ENCODE measurements at places on chromosomes 6 and 20.

DNA sequence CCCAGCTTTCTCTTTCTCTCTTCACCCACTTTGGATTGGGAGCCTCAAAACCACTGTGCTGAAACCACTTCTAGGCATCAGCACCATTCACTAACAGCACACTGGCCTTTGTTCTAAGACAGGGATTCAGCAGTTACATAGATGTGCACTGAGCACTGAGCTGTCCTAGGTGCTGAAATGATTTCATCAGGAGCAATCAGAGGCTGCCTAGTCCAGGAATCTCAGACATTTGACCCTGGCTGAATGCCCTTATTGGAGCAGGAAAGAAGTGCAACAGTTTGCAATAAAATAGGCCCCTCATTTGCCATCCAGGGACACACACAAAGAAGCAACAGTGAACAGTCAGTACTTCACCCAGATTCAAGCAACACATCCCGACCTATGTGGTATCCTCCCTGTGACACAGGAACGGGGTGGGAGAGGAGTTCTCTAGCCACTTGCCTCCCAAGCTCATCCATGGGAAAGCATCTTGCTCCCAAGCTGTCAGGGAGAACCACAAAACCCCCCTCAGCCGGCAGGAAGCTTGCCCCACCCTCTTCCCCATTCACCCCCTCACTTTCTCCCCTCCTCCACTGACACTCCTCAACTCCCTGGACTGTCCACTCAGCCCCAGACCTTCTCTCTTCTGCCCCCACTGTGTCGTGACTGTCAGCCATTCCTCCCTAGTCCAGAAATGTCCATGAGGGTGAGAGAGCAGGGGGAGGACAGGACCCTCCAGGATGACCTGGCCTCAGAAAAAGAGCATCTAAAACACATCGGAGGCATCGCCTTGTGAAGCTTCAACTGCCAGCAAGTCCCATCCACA is 304.4 kb downstream of the PREX1 start:
- no peak for DNase-seq

- no peak for DNase-seq
Observed at GRCh38 chr6:14270925-14271788, 153.6 kb downstream of the CD83 start.

- DNase-seq, result no peak
Observed at GRCh38 chr6:108806171-108806570, 42.1 kb upstream of the ARMC2 start.

DNA sequence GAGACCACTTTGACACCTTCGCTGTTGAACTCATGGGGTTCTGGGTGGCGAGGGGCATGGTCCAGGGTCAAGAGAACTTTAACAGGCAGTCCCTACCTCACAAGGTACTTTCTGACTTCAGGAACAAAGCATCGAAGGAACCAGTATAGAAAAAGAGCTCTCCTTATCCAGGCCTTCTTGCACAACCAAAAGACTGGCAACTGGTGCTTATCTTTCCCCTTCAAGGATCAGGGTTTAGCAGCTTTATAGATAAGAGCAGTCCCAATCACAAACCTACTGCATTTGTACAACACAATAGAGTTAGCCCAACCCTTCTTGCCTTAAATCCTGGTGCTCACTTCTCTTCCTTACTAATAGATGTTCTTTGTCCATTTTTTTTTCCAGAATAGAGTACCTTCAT is 116.3 kb downstream of the SNX5 start:
- DNase-seq, result no peak

DNA sequence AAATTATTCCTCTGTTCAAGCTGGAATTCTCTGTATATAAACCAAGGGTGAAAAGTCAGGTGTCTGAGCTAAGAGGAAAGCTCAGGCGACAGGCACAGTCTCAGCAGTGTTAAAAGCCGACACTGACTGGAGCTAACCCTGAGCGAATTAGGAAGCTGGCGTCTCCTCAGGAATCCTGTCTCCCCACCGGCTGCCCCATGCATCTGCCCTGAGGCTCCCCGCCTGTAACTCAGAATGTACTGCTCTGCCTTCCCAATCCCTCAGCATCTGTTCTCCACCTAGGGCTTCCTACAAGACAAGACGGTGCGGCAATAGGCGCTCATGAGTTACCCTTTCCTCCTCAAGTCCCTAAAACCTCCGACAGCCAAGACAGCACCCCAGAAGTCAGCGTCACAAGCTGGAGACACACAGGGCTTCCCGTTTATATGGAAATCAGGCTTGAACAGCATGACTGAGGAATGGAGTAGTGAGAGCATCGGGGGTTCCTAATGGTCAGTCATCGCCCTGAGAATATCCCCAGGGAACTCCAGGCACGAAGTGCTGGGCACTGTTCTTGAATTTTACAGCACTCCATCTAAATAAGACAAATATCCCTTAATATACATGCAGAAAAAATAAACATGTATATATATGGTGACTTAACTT is 33.5 kb downstream of the WDR27 start:
- DNase-seq, result no peak

GRCh38 chr6:127120023-127120786 is 1.7 kb downstream of the RSPO3 start:
- DNase-seq, result no peak

- DNase-seq, result no peak
Observed at GRCh38 chr20:2984956-2985661, 58.3 kb upstream of the GNRH2 start.

DNA sequence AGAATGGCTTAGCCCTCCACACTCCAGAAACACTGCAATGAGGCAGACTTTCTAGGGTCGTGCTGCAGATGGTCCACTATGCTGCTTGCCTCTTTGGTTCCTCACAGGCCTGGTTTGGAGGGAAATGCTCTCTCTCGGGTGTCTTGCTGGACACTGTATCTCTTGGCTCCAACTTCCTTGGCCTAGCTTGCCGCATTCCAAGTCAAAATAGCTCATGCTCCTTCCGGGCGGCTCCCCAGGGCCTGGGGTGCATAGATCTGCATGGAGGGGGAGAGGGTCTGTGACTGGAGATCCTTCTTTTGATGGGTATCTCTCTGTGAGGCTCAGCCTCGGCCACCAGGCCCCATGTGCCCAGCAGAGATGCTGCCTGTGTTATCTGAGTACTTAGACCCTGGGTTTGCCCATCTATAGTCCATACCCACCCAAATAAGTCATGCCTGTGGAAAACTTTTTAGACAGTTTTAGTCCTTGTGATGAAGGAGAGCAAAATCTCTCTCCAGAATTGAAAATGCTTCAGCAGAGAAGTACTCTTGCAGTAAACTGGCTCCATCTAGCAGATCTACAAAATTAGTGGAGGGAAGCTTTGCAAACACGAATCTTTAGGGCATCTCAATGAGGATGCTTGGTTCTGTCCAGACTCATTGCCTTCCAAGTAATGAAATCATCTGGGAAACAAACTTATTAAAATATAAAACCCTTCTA is 264.1 kb upstream of the RIN2 start:
- no peak for DNase-seq

DNA sequence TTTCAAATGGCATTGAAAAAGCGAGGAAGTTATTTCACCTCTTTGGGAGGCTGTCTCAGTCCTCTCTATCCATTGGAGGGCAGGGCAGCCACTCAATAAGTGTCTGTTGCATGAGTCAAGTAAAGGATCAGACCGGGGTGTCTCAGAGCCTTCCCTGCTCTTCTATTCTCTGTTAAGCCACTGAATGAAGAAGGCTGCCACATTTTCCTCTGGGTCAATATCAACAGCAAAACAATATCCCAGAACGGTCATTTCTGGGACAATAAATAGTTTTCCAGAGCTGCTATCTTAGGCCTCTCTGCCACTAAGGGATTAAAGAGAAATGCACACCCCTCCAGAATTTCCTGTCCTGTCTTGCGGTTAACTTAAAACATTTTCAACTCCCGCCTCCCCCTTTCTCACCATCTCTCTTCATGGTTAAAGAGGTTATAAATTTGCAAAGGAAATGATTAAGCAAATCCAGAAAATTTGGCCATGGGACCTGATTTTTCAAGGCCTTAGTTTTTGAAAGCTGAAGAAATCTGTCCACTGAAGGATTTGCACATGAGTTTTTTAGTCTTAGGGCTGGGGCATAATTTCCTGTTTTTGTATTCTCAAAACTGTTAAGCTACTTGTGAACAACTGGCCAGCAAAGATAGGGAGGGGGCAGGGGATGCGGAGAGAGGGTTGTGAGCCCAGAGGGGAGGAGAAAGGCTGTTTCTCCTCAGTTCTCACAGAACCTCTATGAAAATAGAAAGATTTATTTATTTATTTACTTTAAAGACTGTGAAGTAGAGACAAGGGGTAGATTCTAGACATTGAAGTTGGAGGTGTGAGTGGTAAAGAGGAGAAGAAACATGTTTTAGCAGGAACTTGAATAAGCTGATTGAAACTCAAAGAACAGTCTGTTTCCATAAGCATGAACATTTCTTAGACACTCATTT is 135.7 kb downstream of the BCAS1 start:
- DNase-seq, result no peak

GRCh38 chr20:39822667-39823066 is 860.5 kb downstream of the DHX35 start:
- DNase-seq, result no peak

- no peak for DNase-seq
Observed at GRCh38 chr6:43893073-43893472, 123.1 kb downstream of the VEGFA start.

GRCh38 chr6:80464901-80465300 is 358.4 kb downstream of the BCKDHB start:
- no peak for DNase-seq

DNA sequence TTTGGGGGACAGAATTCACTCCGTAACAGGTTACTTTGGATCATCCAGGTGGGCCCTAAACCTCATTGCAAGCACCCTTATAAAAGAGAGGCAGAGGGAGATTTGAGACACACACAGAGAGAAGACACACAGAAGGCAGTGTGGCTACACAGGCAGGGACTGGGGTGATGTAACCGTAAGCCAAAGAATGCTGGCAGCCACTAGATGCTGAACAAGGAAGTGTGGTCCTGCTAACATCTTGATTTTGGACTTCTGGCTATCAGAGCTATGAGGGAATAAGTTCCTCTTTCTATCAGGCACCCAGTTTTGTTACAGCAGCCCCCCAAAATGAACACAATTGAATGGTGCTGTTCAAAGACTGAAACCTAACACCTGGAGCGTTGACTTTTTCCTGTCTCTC is 191.3 kb upstream of the MYLIP start:
- DNase-seq, result no peak

DNA sequence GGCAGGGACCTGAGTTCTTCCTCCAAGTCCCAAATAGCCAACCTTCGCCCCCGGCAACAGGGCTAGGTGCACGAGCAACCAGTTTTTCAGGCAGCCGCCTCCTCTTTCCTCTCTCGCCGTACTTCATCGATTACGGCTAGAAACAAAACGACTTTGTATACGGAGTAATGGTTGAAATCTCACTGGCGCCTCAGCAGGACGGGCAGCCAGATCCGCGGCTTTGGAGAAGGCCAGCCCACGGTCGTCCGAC is 333 bp upstream of the SMIM13 start:
- no peak for DNase-seq

GRCh38 chr6:129671442-129672340 is 38.3 kb downstream of the ARHGAP18 start:
- no peak for DNase-seq

DNA sequence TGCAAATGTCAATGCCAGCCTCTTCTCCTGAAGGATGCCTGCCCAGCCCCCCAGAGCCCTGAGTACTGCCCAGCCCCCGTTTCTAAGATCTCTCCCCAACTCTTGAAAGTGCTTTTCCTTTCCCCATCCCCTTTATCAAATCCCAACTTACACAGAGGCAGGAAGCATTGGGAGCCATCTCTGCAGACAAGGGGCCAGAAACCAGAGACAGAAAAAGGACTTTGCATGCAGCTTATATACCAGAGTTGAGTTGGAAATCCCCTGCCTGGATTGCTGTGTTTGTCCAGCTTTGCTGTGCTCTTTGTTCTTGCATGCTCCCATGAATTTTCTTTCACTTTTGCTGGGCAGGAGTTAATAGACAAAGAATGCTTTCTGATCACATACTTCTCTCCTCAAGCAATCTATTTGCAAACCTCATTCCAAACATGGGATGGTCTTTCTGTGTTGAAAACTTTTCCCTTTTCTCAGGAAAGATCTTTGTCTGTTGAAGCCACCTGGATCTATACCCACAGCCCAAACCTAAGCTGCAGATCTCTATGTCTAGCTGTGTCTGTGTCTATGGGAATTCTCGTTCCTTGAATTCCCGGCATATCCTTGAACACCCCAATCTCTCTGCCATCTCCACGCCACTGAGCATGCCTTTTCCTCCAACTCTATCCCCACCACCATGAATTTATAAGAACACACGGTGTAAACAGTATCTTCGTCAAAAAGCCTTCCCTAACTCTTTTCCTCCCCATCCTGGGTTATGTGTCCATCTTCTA is at the start of gene UBD:
UBD (minus strand) TSS at position 209 of the 764 bp plus-strand sequence; CDS start at position 178, 31 bp downstream.
- no peak for DNase-seq

- no peak for DNase-seq
Observed at GRCh38 chr6:161682982-161683381, 409.1 kb upstream of the AGPAT4 start.

DNA sequence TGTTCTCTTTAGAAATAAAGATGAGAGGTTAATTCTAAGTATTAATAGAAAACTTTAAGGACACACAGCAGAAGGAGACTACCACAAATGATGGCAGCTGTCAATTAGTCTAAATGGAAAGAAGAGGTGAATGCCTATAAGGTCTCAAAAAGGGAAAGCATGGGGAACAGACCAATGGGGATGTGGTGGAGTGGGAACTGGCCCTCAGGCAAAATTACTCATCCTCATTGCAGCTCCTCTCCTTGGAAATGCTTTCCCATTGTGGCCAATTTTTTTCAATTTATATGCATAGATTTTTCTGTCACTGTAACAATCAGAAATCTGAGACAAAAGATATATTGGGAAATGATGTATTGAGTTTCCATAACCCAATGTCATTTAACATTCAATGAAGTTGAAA is 222.9 kb upstream of the DEFB112 start:
- DNase-seq, result no peak

- no peak for DNase-seq
Observed at GRCh38 chr20:23203310-23203709, 117.2 kb upstream of the CD93 start.

DNA sequence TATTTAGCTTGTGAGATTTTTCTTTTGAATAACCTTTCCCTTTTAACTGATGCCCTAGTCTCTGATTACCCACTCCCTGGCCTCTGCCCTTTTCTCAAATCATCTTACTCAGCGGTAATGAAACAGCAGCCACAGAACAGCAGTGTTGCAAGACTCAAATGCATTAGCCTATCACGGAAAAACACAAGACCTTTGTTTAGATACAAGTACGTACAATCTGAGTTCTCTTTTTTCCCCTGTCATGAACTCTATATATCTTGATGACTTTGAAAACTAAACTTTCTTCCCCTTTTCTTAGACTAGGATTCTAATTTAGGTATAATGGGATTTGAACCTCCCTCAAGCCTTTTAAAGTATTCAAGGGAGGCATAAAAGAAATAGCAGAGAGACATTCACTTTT is 1034.9 kb downstream of the EYS start:
- DNase-seq, result no peak

- DNase-seq, result no peak
Observed at GRCh38 chr20:51184289-51184688, 161.4 kb upstream of the KCNG1 start.

DNA sequence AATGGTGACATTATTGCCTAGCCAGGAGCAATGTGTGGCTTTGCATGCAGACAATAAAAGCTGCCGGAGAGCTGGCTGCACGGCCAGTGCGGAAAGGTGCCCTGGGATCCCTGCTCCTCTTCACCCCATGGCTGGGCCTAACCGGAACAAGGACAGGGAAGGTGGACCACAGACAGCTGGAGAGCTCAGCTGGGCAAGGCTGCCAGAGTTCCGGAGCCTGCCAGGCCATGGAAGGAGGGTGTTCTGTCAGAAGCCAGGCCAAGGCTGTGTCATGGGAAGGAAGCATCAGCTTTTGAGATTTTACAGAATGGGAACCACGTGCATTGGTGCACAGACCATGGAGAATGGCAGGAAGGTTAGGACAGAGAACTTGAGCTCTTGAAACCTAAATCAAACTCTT is 25.0 kb downstream of the MAP1LC3A start:
- DNase-seq, result no peak
